ENCODE measurements at places on chromosomes 12 and 14.

DNA sequence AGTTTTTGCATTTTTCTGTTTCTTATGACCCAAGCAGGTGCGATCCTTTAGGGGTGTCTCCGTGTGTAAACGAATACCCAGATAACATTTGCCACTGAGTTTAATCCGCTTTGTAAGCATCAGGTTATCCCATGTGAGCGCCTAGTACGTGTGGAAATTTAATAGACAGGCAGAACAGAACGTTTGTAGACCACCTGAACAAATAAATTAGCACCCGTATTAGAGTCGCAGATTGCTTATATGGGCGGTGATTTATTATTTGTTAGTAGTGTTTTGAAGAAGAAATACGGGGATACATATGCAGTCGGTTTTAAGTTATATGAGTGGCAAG is 325 bp downstream of the C12orf60 start:
- DNase-seq: no peak

GRCh38 chr14:68386950-68387779 is 405.7 kb downstream of the ZFP36L1 start:
- no peak for DNase-seq

DNA sequence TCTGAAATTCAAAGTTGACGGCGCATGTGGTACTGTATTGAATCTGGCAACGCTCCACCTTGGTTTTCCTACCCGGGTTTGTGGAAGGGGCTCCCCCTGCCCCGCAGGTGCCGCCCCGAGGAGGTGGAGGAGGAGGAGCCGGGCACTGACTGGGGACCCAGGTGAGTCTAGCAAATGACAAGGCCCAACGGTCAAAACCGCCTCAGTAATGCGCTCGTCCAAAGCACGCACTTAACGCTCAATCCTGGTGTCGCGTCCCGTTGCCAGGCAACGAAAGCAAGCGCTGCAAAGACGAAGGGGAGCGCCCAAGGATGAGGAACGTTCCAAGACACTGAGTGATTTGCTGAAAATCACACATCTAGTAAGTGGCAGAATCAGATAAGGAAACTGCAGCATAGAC is 24.0 kb upstream of the CLEC4E start:
- DNase-seq: no peak

DNA sequence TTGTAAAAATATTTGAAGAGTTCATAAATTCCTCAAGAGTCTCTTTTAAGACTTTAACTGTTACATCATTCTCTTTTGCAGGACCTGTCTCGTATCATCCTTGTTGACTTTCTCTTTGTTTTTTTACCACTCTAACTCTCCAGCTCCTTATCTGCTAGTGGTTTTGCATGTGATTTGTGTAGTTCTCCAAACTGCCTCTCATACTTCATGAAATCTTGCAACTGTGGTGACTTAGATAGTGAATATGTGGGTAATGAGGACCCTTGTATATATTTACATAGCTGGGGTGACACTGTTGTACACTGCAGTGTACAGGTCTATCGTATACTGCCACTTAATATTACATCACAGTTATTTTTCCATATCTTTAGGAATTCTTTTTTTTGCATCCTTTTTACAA is 40.2 kb upstream of the EMP1 start:
- DNase-seq: no peak

GRCh38 chr12:47800582-47800981 is 19.1 kb downstream of the HDAC7 start:
- no peak for DNase-seq
